Urothelium cell line (cell line): ENCODE measurements at places on chromosomes 1 and 21.
A peak's percentile ranks its signal among the peaks of the same experiment; 100 is the strongest.

DNA sequence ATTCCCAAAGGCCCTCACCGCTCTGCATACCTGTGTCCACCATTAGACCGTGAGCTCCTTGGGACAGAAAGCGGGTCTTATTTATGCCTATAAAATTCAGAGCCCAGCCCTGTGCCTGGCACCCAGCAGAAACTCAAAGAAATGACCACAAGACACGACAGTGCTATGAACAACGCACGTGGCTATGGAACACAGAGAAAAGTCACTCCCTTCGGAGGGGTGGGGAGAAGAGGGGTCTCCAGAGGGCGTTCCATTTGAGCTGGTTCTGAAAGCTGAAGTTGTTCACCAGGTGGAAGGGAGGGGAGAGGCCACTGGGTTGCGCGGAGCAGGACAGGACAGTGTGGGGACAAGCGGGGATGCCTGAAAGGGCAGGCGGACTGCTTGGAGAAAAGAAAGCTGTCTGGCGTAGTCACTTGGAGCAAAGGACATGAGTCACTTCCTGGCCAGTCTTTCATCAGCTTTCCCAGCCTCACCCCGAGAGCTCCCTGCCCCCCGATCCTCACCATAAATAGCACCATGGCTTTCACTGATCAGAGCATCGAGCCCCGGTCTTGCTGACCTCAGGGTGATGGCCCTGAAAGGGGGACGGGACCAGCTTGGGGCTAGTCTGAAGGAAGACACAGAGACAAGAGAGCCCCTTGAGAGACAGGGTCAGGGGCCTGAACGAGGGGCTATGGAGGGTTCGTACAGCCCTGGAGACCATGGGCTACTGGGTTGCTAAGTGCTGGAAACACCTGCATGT lies 28.5 kb downstream of the ECE1 start:
- peak; percentile 85 for DNase-seq

GRCh38 chr21:39048574-39048973 lies 134.7 kb downstream of the PSMG1 start:
- no peak for DNase-seq

DNA sequence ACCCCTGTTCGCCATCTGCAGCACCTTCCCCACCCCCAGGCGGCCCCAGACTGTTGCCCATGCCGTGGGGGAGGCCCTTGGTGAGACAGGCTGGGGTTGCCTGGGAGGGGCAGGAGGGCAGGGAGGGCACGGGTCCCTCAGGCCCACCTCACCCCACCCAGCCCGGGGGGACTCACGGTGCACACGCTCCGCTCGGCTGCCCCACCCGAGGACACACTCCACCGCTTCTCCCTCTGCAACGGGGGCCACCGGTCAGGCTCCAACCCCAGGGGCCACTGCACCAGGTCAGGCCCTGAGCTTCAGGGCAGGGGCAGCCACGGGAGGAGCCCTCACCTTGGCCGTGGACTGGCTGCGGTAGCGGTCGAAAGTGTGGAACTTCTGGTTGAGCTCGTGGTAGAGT lies 24.0 kb upstream of the COL16A1 start:
- no peak for DNase-seq

GRCh38 chr1:13540866-13541265 lies 27.1 kb upstream of the LRRC38 start:
- no peak for DNase-seq
